Activated effector memory CD4-positive, alpha-beta T cell treated with Interleukin-2 at 50 U/mL for 16 hours (primary cell): ENCODE measurements at places on chromosomes 2 and 18.
A peak's percentile ranks its signal among the peaks of the same experiment; 100 is the strongest.

DNA sequence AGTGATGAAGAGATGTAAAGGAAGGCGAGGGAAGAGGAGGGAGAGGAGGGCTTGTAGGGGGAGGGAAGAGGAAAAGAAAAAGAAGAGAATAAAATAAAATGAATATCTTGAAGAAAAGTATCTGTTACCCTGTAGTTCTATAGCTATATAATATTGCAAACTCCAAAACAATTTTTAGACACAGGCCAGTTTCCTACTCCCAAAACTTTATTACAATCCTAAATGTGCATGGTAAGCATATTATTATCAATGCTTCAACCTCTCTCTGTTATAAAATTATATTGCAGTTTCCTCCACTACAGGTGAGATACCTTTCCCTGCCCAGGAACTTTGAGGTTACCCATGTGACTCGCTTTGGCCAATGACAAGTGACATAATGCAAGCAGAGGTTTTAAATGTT is 1351.6 kb upstream of the NRXN1 start:
- DNase-seq = no peak

DNA sequence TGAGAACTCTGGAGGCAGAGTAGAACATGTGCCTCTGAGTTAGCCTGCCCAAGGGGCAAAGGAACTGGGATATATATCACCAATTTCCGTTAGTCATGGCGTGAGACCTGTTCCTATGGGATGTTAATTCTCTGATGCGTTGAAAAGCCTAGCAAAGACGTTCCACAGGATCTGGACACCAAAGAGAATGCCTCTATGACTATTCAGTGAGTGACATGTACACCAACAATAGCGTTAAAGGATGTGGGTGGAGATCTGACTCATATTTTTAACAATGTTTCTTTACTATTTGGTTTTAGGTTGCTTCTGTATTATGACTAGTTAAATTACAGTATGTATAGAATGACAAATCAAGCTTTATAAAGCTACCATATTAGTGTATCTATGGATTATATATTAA is 320.9 kb upstream of the MC4R start:
- DNase-seq = no peak

GRCh38 chr2:241886840-241887447 is 17.4 kb downstream of the RTP5 start:
- no peak for DNase-seq

DNA sequence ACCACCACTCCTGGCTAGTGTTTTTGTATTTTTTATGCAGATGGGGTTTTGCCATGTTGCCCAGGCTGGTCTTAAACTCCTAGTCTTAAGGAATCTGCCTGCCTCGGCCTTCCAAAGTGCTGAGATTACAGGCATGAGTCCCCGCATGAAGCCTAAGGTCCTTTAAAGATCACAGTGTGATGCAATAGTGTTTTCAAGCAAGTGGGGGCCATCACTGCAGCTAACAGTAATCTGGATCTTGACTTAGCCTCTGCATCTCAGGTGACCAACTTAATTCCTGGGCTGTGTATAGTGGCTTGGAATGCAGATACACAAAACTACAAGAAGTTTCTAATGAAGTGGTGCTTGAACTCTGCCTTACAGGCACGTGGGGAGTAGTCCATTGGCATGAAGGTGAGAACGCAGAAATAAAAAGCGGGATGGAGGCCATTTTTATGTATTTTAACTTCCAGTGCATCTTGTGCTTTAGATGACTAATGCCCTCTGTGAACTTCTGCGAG is 334.4 kb upstream of the SPRED2 start:
- DNase-seq = no peak

GRCh38 chr2:36356298-36356989 is 866 bp downstream of the CRIM1 start:
- DNase-seq = peak; percentile 10

- DNase-seq = no peak
Observed at GRCh38 chr2:174763780-174764179, 492 bp downstream of the CHRNA1 start.

GRCh38 chr2:126828051-126828450 is 70.6 kb upstream of the TEX51 start:
- DNase-seq = no peak

DNA sequence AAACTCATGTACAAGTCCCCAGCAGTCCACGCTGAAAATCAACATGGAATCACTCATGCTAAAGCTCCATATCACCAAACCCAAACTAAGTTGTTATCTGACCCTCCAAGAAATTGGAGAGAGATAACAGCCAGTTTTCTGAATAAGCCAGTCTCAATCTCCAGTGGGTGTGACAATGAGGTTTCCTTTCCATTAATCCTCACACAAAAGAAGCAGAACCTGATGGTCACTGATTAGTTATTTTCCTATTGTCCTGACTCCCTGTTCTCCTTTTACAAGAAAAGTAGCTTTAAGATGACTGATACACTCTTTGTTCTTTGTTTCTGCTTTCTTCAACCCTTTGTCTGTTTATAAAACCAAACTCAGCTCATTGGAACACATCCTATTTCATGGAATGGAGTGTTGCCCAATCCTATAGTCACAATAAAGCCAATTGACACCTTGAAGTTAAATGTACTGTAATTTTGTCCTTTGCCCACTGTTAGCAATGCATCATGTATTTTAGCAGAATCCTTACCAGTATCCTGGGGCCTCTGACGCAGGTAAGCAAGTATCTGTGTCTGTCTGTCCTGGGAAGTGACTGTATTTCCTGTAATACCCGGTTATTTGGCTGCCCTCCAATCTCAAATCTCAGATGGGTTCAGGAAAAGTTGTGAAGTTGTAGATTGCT is 30.6 kb upstream of the SH3RF3 start:
- no peak for DNase-seq

DNA sequence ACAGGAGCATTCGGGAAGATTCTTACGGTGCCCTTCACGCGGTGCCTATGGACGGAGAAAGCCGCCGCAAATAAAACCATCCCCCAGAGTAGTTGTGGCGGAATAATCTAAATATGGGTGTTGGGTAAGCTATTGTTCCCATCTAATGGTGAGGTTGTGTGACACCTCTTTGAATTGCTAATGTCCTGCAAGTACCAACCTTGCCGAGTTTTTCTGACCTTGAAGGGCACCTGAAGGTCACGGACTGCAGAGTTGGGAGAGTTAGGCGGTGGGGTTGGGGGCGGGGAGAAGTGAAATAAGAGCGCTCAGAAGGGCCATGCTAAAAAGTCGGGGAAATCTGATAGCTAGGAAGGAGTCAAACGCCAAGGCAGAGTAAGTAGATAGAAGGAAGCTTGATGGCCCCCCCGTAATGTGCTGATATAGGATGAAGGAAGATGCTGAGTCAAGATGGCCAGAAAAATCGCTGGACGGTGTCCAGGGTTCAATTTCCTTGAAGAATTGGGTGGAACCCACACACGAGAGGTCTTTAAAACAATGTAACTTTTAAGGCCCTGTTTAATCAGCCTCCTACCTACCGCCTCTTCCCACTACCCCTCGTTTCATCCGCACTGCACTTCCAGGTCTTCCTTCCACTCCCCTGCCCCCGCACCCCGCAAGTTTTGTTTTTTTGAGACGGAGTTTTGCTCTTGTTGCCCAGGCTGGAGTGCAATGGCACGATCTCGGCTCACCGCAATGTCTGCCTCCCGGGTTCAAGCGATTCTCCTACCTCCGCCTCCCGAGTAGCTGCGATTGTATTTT is 600 bp downstream of the KATNAL2 start:
- no peak for DNase-seq

DNA sequence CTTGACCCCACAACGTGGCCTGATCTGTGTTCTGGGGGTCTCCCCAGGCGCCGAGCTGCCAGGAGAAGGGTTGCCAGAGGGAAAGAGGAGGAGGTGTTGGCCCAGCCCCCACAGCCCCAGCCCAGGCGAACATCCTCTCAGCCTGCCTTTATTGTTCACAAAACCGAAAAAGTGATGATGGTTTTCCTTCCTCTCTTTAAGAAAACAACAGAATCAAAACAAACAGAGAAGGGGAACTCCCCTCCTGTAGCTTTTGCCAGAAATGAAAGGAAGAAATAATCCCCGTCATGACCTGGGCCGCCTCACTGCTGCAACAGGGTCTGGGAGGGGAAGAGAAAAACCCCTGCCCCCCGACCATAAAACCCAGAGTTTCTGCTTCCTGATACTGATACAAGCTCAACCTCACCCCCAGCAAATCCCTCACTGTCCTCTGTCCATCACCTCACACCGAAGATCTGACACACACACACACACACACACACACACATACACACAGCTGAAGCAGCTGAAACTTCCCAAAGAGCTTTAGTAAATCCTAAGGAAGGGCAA is 52.0 kb downstream of the ZFP36L2 start:
- peak; percentile 64 for DNase-seq

DNA sequence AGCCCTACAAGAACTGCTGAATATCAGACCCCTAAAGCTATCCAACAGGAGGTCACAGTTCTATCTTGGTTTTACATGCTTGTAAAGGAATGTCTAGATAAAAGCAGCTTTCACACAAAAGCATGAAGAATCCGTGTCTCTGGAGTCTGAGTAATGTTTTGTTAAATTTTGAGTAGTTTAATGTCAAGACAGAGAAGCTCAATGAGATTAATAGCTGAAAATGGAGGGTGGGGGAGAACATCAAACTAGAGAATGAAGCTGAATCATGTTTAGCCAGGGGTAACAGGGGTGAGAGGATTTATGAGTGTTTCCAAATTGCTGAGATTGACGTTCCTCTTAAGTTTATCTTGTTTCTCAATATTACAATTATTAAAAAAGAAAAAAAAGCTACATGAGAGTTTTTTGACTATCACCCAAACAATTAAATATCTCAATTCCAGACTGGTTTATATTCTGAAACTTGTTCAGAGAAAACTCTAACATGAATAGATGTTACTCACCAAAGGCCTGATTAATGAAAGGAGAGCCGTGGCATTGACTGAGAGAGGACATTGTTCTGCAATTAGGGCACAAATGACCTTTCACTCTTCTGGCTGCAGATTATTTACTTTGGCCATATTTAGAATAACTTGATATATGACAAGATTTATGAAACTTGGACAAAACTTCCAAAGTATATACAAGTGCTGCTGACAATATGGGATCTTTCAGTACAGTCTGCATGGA is 266.4 kb upstream of the ETAA1 start:
- no peak for DNase-seq

- no peak for DNase-seq
Observed at GRCh38 chr2:190600293-190601103, 48.4 kb upstream of the NAB1 start.

DNA sequence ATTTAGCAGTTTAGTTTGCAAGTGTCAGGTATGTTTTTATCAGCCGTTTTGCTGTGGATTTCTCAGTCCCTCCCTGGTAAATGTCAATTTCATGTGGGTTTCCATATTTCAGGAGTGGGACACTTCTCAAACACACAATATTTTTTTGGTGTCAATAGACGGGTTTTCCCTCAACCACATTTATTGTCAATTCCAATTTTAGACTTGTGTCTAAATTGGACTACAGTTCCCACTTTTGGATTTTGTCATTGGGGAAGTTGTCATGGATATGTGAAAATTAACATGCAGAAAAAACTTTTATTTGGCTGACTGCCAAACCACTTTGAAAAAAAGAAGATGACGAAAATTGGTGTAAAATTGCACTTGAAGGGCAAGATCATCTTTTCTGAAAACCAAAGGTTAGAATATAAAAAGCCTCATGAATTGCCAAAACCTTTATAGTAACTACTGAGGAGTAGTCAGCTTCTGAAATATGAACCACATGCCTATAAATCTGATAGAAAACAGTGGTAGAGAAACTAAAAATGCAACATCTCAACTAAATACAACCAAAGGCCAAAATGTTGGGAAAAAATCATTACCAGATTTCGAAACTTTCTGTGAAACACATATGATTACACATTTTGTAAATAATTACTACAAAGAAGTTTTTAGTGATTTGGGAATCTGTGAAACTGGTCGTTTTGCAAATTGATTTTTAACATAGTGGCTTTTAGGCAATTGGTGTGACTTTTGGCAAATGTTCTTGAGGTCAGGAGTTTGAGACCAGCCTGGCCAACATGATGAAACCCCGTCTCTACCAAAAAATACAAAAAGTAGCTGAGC is 106.4 kb downstream of the BCL2L11 start:
- DNase-seq = no peak

- no peak for DNase-seq
Observed at GRCh38 chr2:151020411-151020810, 241.3 kb downstream of the RBM43 start.

GRCh38 chr2:127326289-127326945 is 32.5 kb upstream of the ERCC3 start:
- DNase-seq = no peak

- no peak for DNase-seq
Observed at GRCh38 chr2:189613077-189613636, 32.6 kb upstream of the SLC40A1 start.

DNA sequence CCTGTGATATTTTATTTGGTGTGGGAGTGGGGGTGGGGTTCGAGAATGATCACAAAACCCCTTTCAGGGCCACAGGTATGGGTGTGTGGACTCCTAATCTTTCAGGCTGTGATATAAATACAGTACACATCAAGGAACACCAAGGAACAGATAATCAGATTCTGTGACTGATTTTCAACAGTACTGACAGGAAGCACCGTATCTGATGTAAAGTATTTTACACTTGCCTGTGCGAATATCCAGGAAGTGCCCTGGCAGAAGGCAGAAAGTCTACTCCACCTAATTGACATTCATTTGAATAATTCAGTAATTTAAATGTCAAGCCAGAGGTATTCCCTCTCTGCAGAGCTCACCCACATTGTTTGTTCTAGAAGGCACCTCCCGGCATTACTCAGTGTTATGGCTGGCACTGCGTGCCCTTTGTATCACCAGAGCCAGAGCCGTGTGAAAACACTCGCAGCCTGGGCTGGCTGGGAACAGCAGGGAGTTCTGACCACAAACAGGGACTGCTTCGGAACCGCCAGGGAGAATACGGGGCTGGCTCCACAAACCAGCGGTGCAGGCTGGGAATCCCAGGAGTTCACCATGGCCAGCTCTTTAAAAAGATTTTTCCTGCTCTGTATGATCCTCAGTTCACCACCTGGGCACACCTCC is 91.8 kb downstream of the ACVR1 start:
- no peak for DNase-seq

GRCh38 chr18:64991102-64991501 is 759.7 kb upstream of the CDH7 start:
- no peak for DNase-seq

DNA sequence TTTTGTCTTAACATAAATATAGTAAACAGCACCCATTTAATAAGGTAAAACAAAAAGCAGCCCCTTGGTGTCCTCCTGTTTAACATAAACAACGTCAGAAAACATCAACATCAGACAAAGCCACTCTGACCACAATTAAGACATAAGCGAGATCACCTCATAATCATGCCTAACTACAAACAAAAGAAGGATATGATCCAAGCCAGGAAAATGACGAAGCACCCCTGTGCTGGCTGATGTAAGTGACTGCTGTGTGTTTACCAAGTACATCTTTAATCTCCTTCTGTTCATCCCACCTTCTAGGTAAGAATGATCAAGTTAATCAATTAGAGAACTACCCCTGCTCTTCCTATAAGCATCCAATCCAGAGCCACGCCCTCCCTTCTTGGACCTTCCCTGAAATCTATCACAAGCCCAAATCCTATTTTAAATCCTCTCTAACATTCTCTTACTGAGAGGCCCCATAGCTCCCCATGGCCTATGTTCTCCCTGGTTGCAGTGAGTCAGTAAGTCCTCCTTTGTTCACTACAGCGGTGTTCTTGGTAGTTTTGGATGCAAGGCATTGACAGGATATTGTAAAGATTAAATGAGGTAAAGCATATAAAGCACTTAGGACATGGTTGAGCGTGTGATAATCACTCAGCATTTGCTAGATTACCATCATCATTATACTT is 424.2 kb downstream of the TSN start:
- DNase-seq = no peak

- no peak for DNase-seq
Observed at GRCh38 chr2:170928036-170928823, 823 bp upstream of the GORASP2 start.
